ENCODE measurements at places on chromosomes 2 and 18.

GRCh38 chr2:144041612-144042011 is 478.3 kb downstream of the ZEB2 start:
- DNase-seq = no peak

- DNase-seq = no peak
Measured at GRCh38 chr2:17877811-17878280, 621 bp upstream of the KCNS3 start.

DNA sequence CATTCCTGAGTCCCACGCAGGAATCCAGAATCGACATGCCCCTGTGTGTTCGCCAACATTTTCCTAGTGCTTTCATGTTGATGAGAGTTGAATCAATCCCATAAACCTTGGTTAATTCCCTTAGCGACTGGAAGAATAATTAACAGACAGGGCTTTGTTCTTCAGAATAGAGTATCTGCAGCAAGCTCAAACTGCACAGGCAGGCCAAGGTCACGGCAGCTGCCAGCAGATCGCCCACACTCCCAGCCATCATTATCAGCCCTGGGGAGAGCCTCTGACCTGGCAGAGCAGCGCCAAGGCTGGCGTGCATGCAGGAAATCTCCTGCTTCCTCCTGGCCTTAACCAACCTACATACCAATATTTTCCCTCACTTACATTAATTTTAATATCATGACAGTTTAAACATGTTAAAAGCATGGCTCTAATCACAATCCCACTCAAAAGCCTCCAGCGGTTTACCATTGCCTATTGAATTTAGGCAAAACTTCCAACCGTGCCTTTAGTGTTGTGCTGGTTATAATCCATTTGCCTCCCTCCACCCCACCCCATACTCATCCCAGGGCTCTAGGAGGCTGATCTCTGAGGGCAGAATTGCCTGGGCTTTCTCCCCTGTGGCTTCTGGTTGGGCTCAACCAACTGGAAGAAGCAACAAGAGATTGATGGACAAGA is 46.8 kb upstream of the NCK2 start:
- no peak for DNase-seq

- peak; percentile 87 for DNase-seq
Measured at GRCh38 chr2:237500681-237501424, 13.8 kb downstream of the MLPH start.

DNA sequence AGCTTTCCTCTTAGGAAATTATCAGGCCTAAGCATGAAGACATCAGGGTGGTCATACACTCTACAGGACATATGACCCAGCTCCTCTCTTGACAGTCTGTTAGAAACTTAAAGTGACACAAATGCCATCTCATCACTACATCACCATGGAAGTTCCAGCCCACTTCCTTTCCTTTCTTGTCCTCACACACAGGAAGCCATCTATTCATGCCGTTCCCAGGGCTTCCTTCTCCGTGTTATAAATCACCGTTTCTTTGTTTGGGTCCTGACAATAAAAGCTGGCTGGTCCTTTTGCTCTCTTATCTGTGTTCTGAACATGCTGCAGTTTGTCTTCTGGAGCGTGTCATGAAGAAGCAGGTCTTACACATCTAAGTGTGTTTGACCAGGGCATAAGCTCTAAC is 692.1 kb upstream of the CELF4 start:
- no peak for DNase-seq

DNA sequence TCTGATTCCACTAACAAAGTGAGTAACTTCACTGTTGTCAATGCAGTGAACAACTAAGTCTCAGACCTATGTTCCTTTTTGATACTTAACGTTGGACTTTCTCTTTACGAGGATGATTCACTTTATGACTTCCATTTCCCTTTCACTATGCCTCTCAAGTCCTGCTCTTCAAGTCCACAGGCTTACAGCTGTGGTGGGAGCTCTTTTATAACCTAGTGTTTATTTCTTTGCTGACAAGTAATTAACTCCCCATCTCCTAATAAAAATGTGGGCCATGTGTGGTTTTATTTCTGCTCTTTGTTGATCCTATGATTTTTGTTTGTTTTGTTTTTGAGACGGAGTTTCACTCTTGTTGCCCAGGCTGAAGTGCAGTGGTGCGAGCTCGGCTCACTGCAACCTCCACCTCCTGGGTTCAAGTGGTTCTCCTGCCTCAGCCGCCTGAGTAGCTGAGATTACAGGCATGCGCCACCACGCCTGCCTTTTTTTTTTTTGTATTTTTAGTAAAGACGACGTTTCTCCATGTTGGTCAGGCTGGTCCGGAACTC is 142.1 kb downstream of the USP34 start:
- no peak for DNase-seq

GRCh38 chr2:182366628-182367027 is 60.2 kb downstream of the PDE1A start:
- no peak for DNase-seq

GRCh38 chr2:214066862-214067261 is 344.0 kb upstream of the VWC2L start:
- no peak for DNase-seq

DNA sequence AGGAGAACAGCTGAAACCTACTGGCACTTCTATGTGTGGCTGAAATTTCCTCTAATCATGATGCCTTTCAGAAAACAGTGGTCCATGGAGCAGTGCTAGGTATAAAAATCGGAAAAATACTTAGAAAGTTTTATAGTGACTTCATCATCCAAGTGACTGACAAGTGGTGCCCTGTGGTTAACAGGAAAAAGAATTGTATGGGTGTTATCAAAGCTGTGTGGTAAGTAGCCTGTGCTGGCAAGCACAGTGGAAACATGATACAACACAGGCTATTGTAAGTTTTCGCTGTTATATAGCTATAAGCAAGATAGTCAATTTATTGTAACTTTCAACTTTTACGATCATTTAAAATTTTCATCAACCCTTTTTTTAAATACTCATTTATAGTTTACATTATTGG is 1599.7 kb upstream of the ZEB2 start:
- DNase-seq = no peak

DNA sequence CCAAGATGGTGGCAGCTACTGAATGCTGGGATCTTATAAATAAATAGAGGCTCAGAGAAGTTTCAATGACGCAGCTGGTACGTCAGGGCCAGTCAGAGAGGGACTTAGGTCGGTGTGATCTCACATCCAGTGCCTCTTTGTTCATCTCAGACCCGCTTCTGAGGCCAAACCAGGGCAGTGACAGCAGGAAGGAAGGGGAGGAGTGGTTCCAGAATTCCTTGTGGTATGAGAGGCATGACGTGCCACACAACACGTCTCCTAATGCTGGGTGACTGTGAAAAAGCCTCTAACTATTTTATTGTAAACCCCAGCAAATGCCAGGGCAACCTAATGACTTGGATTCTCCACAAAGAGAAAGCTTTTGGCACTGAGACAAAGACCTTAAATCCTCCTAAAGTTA is 423.3 kb downstream of the LPIN1 start:
- DNase-seq = peak; percentile 52

DNA sequence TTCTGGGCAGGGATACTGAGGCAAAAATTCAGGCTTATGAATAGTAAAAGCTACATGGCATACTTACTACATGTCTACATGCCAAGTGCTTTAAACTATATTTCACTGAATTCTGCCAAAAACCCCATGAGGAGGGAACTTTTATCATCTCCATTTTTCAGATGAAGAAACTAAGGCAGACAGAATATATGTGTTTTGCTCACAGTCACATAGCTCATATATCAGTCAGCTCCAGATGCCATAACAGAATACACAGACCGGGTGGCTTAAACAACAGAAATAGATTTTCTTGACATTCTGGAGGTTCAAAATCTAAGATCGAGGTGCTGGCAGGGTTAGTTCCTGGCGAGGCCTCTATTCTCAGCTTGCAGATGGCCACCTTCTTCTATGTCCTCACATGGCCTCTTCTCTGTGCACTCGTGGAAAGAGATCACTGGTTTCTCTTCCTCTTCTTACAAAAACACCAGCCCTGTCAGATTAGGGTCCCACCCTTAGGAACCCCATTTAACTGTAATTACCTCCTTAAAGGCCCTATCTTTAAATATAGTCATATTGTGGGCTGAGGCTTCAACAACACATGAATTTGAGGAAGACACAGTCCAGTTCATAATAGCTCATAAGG is 27.1 kb upstream of the CREB1 start:
- no peak for DNase-seq

DNA sequence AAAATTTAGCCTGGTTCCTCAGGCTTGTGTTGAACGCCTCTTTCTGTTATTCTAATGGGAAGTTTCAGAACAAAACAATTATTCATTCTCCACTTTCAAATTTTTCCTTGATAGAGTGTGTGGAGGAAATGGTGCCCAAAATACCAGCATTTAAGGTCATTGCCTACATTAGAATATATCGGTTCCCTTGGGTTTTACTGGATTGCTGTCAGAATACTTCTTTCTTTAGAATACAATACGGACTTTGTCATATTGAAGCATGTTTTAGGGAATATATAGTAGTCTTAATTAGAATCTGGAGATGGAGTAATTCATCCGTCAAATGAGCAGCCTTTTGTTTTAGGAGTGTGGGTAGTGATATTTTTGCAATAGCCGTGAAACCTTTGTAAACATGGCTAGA is 13.3 kb downstream of the LIMS1 start:
- no peak for DNase-seq

DNA sequence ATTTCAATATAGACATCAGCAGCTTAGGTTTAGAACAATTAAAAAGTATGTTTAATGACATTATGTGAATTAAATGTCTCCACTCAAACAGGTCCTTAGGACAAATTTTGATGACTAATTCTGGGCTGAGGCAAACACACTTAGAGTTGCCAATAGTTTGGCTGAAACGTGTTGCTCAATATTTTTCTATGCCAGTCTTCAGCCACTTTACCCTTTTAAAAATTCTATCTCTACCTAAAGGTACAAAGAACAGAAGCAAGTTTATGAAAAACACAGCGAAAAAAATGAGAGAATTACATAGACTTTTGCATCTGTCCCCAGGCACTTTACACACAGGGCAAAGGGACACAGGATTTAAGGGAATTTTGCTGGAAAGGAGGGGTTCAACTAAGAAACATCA is 4.5 kb downstream of the IDH1 start:
- DNase-seq = no peak

DNA sequence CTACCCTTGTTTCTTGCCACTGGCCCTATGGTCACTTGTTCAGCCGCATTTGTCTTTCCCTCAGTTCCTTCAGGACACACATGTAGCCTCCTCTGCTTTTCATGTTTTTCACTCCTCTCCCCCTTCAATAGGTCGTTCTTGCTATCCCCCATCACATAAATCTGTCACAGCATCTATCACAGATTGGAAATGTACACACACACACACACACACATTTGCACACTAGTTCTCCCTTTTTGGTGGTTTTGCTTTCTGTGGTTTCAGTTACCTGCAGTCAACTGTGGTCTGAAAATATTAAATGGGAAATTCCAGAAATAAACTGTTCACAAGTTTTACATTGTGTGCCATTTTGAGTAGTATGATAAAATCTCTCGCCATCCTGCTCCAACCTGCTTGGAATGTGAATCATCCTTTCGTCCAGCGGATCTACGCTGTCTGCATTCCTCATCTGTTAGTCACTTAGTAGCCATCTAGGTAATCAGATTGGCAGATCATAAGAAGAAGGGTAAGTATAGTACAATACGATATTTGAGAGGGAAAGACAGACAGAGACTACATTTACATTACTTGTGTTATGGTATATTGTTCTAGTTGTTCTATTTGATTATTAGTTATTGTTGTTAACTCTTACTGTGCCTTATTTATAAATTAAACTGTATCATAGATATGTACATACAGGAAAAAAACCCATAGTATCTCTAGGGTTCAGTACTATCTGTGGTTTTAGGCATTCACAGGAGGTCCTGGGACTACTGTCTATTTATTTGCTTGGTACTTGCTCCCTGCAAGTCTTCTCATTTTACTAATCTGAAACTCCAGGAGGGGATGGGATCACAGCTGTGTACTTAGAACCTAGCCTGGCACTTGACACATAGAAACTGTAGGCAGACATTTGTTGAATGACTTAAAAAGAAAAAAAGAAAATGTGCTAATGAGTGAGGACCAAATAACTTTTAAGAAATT is 86.1 kb upstream of the PNPT1 start:
- peak; percentile 86 for DNase-seq

GRCh38 chr2:219434718-219435525 is at the start of gene SPEG:
TSS of gene SPEG (plus strand) at chr2:219434843. CDS start at chr2:219434978, 135 bp downstream.
- no peak for DNase-seq

DNA sequence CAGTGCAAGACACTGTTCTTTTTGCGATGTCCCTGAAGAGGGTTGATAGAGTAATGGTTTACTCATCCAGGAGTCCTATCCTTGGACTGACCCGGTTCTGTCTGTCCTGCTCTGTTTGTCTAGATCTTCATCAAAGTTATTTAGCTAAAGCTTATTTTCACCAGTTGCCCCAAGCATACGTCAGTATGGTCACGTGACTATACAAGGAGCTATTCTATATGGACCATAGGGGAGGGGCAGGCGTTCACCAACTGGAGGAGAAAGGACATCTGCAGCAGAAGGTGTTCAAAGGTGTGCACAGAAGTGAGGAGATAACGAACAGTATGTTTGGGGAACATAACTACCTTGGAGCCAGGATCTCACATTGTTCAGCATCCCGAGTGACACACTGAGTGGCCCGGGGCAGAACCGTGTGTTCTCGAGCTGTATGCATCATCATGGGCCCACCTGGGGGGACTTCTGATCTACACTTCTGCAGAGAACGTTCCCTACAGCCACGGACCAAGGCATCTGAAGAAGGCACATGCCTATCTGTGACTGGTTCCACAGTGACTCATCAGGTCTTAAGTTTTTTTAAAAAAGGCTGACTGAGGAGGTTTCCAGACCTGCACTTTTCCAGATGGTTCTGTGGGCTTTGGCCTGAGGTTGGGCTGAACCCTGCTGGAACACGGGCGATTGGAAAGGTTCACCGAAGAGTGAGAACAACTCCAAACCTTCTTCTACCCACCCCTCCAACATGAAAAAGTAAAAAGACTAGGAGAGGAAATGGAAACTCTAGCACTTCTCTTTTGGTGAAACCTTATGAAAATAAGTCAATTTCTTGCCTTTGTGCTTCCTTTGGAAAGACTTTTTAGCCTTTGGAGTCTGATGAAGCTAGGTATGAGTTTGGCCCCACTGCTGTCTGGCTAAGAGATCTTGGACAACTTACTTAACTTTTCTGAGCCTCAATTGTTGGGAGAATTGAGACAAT is 68.6 kb upstream of the YWHAQ start:
- peak; percentile 56 for DNase-seq

All from epithelial cell of proximal tubule (primary cell).